Activated B cell treated with CpG ODN at 0.5 μM for 24 hours (primary cell): ENCODE measurements at places on chromosomes 4 and X. TPM values are rescaled to one million over a fixed set of nuclear protein-coding genes. Genes with fewer than 3 reads are reported as not detected.

The SSX1 gene
- total RNA-seq, result not detected in 2 replicates

The TMPRSS11F gene
- total RNA-seq, result not detected in 2 replicates

- H3K4me3 ChIP-seq, result no peak overlapping the region
- H3K27me3 ChIP-seq, result no peaks in the 10 kb centered on the region
- H3K4me1 ChIP-seq, result peaks cover 42% of the 10 kb centered on the region
- no peak for DNase-seq
- H3K36me3 ChIP-seq, result no peaks in the 10 kb centered on the region
- H3K27ac ChIP-seq, result no peak overlapping the region
Observed at GRCh38 chr4:40552536-40552935, 77.1 kb downstream of the RBM47 start.

DNA sequence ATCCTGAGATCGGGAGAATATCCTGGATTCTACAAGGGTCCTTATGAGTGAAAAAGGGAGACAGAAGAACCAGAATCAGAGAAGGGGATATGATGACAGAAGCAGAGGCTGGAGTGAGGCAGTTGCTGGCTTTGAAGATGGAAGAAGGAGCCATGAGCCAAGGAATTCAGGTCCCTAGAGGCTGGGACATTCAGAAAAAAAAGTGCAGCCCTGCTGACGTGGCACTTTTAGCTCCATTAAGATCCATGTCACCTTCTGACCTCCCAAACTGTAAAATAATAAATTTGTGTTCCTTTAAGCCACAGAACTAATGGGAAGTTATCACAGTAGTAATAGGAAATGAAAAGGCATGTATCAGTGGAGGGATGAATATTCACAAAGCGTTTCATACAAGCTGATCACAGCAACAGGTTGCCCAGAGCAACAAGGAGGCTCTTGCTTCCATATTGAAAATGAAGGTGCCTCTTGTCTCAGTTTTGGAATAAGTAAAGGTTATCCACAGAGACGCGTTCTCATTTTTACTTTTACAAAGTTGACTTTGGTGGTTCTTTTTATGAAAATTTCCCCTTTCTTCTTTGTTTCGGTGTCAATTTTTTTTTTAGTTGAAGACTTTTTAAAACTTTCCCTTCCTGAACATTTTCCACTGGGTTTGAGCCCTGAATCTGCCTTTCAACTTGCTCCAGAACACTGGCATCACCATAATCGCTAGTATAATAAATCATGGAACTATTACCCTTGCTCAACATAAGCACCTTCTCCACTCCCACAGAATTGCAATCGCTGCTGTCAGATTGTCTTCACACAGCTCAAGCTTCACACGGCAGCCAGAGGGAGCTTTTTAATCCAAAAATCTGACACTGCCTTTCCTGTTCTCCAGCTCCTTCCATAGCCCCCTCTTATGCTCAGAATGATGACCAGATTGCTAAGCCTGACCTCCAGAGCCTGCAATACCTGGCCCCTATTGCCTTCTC, 127.6 kb upstream of the RBPJ start:
- no peaks in the 10 kb centered on the region for H3K36me3 ChIP-seq
- H3K27ac ChIP-seq, result no peak overlapping the region
- DNase-seq, result no peak
- H3K4me1 ChIP-seq, result peaks cover 10% of the 10 kb centered on the region

DNA sequence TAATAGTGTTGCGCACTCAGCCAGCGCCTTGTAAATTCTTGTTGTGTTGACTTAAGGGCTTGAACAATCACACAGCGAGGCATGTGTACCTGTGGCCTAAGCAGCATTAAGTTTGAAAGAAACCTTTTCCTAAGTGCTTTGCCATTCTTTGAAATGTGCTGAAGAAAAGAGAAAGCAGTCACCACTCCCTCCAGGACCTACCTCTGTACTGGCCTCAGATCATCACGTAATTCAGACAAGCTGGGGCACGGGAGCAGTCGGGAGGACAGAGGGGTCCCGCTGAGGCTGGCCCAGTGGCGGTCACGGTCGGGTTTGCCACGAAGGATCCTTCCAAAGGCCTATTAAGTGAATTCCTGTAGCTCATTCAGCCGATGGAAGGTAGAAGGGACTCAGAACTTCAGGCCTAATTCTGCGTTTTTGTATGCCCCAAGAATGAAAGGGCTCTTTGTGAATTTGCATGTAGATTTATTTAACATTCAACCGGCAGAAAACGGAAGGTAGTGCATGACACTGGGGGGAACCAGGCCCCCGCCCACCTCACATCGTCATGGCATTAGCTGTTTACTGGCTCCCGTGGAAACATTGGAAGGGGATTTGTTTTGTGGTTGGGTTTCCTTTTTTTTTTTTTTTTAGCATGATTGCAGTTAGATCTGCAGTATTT, 106.3 kb downstream of the TRAPPC11 start:
- no peak overlapping the region for H3K4me3 ChIP-seq
- no peaks in the 10 kb centered on the region for H3K36me3 ChIP-seq
- H3K4me1 ChIP-seq, result no peaks in the 10 kb centered on the region
- peaks cover 2% of the 10 kb centered on the region for H3K27me3 ChIP-seq
- no peak overlapping the region for H3K27ac ChIP-seq

GRCh38 chrX:74293343-74293946, 10.5 kb upstream of the ZCCHC13 start:
- peak; percentile 27 for DNase-seq
- no peaks in the 10 kb centered on the region for H3K27me3 ChIP-seq

GRCh38 chr4:23878246-23878891, 11.5 kb downstream of the PPARGC1A start:
- H3K27me3 ChIP-seq, result no peaks in the 10 kb centered on the region
- no peak overlapping the region for H3K27ac ChIP-seq
- H3K36me3 ChIP-seq, result no peaks in the 10 kb centered on the region
- DNase-seq, result no peak
- no peak overlapping the region for H3K4me3 ChIP-seq
